ENCODE measurements at places on chromosomes 1 and 21.

- no peak for ATAC-seq
Observed at GRCh38 chr1:30320581-30320890, 402.8 kb downstream of the MATN1 start.

DNA sequence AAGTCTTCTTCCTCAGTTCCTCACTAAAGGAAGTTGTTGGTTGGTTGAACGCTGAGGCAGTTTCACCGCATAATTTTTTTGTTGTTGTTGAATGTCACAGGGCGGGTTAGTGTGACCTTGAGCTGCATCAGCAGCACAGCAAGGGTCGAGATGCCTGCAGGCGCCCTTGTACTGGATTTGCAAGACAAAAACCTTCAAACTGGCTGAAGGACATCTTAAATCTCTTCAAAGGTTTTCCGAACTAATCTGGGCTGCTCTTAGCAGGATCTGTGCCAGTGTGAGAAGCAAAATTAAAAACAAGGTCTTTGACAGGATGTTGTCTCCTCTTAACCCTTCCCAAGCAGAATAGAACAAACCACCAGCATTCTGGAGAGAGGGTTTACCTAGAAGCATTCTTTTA is 59.4 kb downstream of the NRIP1 start:
- no peak for ATAC-seq

GRCh38 chr1:25023826-25024225 is 93.8 kb upstream of the RUNX3 start:
- no peak for ATAC-seq

- peak; percentile 29 for ATAC-seq
Observed at GRCh38 chr1:193058529-193059281, 455 bp downstream of the UCHL5 start.

- ATAC-seq = peak; percentile 35
Observed at GRCh38 chr1:87812871-87813577, 484.3 kb downstream of the LMO4 start.

GRCh38 chr1:208183977-208184911 is 59.9 kb downstream of the PLXNA2 start:
- ATAC-seq = peak; percentile 70

Data from SK-N-SH treated with all-trans-retinoic acid at 6 μM for 48 hours (cell line).